ENCODE measurements at places on chromosomes 3 and 15.

- no peak for DNase-seq
These were observed 21.9 kb upstream of the NR1I2 start for GRCh38 chr3:119759962-119760361.

DNA sequence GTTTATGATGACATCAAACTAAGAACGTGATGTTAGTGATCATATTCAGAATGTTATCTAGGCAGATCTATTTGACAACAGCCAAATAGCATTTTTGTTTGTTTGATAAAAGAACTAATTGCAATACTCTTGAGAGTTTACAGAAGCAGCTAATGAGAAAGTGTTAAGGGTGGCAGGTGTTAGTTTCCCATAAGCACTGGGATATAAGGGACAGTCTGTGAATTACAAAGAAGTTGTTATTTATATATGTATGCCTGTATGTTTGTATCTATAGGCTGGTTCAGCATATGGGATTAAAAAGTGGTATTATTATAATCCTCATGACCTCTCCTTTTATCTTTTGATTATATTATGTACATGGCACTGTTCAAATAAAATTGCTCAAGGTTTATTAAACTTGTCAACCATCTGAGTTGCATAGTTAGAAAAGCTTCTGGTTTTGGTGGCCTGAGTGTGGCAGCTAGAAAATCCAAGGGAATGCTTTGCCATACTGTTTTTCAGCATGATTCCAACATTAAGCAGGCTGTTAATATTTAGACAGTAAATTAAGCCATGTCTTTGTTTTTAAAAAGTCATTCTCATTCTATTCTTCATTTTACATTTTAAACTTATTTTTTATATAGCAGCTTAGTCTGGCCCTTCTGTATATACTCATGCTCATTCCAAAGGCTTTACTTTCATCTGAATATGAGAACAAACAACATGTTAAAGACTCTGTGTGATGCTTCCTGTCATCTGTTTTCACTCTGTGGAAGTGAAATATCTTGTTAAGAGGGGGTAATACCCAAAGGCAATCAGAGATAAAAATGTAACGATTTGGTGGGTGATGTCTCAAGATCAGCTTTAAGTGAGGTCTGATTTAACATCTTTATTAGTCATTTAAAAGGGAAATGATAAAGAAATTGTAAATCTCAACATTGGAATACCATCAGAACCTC, 13.1 kb downstream of the ROBO2 start:
- no peak for DNase-seq

- DNase-seq = no peak
These were observed 40.9 kb upstream of the CCR2 start for GRCh38 chr3:46312991-46313390.

DNA sequence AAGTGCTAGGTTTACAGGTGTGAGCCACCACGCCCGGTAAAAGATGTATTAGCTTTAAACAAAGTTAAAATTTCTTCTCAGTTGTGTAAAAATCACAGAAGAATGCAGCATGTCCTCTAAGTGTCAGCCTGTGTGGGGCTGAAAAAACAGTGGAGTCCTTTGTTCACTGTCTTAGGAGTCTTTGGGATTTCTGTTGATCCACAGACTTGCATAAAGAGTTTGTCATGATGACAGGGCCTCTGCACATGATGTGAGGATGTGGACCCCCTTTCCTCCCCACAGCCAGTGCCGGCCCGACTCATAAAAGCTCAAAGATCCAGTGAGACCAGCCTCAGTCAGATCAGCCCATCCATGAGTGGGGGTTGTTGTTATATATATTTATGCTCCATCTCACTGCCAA, 49.0 kb upstream of the GOLGA8J start:
- no peak for DNase-seq

- no peak for DNase-seq
These were observed 21.4 kb upstream of the NR2C2 start for GRCh38 chr3:14925729-14926591.

DNA sequence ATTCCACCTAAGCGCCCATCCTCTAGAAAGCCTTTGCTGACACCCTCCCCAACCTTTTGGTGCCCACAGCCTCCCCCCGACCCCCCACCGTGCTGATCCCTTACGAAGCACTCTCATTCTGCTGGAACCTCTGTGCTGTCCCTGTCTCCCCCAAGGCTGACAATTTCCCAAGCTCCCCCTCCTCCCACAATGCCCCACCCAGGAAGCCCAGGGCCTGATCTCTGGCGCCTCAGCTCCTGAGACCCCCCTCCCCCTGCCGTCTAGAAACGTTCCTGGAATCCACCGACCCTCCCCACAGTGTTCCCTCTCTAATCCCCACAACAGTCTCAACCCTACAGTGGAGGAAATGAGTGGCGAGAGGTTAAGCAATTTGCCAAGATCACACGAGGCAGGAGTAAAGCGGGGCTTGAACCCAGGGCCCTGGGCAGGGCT, 18.3 kb downstream of the MYL3 start:
- DNase-seq = no peak
